Activated naive CD8-positive, alpha-beta T cell treated with anti-CD3 and anti-CD28 coated beads for 36 hours (primary cell): ENCODE measurements at places on chromosomes 13 and 19. TPM values are rescaled to one million over a fixed set of nuclear protein-coding genes. Genes with fewer than 3 reads are reported as not detected.
A peak's percentile ranks its signal among the peaks of the same experiment; 100 is the strongest.

The FOXA3 gene
- 0.39 TPM for total RNA-seq

The CEACAM4 gene
- not detected for total RNA-seq

The SPRY2 gene
- 0.44 TPM for total RNA-seq

The CATSPERD gene
- total RNA-seq = not detected

GRCh38 chr13:42039946-42040729 is 8.3 kb upstream of the DGKH start:
- DNase-seq = peak; percentile 82

DNA sequence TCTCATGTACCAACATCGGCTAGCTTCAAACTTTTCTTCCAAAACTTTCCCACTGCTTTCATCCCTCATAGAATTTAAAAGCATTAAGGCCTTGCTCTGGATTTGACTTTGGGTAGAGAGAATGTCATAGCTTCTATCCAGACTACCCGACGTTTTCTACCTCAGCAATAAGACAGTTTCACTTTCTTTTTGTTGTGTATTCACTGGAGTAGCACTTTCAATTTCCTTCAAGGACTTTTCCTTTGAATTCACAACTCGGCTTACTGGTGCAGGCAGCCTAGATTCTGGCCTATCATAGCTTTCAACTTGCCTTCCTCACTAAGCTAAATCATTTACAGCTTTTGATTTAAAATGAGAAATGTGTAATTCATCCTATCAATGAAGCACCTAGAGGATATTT is 420.4 kb upstream of the GPC6 start:
- no peak for DNase-seq
